ENCODE measurements at places on chromosomes 2 and 18. TPM values are rescaled to one million over a fixed set of nuclear protein-coding genes. Genes with fewer than 3 reads are reported as not detected.

DNA sequence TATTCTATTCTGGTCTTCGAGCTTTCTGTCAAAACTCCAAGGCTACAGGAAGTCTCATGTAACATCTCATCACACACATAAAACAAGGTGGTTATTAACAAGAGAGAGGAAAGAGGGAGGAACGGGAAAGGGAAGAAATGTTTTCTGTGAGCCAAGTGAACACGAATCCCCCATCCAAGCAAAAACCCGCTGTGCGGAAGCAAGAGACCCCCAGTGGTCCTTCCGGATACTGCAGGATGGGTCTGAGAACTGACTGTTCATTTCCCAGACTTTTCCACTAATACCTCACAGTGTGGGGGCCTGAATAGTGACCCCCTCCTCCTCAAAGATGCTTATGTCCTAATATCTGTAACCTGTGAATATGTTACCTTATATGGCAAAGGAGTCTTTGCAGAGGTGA is 19.0 kb upstream of the DIPK1C start:
- no peaks in the 10 kb centered on the region for H3K27me3 ChIP-seq
- no peaks in the 10 kb centered on the region for H3K36me3 ChIP-seq
- H3K4me1 ChIP-seq: no peaks in the 10 kb centered on the region
- no peak overlapping the region for H3K4me3 ChIP-seq
- H3K27ac ChIP-seq: no peak overlapping the region
- DNase-seq: no peak

Gene TUBA4B
- total RNA-seq: not detected

Gene BCL2
- total RNA-seq: 58.9 TPM

Gene C2orf72
- not detected for total RNA-seq

- no peak overlapping the region for H3K4me3 ChIP-seq
- no peaks in the 10 kb centered on the region for H3K4me1 ChIP-seq
Observed at GRCh38 chr18:26745288-26746181, 120.0 kb downstream of the AQP4 start.

DNA sequence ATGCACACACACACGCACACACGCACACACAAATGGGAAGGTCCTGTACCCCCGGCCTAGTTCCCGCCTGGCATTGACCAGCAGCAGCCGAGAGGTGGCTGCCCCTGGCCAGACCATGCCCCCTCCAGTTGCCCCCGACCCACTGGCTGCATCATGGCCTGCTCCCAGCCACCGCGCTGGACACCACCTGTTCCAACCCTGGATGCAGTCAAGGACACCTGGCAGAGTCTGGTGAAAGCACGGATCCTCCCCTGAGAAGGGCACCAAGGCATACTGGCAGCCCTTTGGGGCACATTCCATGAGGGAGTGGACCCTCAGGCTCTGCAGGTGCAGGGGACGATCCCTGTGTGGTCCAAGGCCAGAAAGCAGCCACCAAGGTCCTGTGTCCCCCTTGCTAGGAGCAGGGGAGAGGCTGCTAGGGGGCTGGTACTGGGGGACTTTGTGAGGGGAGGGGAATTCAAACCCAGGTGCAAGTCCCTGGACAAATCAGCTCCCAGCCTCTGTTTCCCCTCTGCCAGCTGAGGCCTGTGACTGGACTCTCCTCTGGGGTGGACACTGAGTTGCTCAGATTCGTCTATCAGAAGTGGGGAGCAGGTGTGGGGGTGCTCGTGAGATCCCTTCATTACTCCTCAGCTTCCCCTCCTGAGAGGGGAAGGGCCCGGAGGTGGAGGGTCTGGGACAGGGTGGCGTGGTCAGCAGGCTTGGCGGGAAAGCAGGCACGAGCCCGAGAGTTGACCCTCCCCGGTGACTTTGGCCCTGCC is 3.5 kb downstream of the ESPNL start:
- H3K36me3 ChIP-seq: no peaks in the 10 kb centered on the region
- H3K27ac ChIP-seq: no peak overlapping the region
- H3K27me3 ChIP-seq: no peaks in the 10 kb centered on the region
- no peak overlapping the region for H3K4me3 ChIP-seq
- DNase-seq: no peak

DNA sequence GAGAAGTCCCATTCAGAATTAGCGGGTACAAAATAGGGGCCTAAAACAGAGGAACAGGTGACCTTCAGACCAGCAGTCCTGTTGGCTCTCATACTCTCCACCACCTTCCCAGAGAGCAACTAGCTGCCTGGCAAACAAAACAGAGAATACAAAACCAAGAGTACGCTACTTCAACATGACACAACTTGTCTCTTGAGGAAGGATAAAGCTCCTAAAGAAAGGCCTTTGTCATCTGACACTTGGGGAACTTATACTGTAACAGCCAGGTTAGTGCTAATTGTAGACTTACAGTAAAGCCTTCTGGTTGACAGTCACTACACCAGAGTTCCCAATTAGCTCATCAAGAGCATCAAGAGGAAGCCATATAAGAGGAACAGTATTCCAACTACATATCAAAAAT is 282.1 kb upstream of the NT5C1B start:
- H3K4me3 ChIP-seq: no peak overlapping the region
- H3K27ac ChIP-seq: no peak overlapping the region

DNA sequence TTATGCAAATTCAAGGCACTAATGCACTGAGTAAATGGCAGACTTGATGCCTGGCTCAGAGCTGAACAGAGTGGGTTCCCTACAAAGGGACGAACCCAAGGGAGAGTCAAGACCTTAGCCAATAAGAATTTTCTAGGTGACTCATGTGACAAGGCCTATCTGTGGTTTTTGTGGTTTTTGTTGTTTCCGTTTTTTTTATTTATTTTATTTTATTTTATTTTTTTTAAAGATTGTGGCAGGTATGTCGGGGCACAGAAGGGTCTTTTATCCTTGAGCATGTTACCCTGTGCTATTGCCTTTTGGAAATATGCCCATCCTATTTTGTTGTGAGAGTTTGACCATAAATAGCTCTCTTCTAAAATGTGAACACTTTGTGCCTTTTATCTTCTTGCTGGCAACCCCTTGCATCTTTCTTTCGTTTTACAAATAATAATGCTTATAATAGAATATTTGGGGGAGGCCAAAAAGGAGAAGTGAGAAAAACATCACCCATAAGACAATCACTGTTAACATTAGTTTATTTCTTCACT is 113.4 kb upstream of the AQP4 start:
- no peak overlapping the region for H3K4me3 ChIP-seq
- no peaks in the 10 kb centered on the region for H3K4me1 ChIP-seq
- no peaks in the 10 kb centered on the region for H3K27me3 ChIP-seq
- H3K36me3 ChIP-seq: no peaks in the 10 kb centered on the region
- no peak overlapping the region for H3K27ac ChIP-seq
- no peak for DNase-seq

Gene NXPH2
- not detected for total RNA-seq

Gene ANKRD30B
- total RNA-seq: not detected

Gene HJURP
- total RNA-seq: 37.9 TPM

Gene HOXD1
- not detected for total RNA-seq

- peaks cover 84% of the 10 kb centered on the region for H3K4me1 ChIP-seq
- peaks cover 11% of the 10 kb centered on the region for H3K36me3 ChIP-seq
- peak overlapping the region; percentile 38 for H3K27ac ChIP-seq
- no peak for DNase-seq
Observed at GRCh38 chr2:233075966-233076339, 15.8 kb downstream of the INPP5D start.

Gene CCDC121
- total RNA-seq: 0.58 TPM

DNA sequence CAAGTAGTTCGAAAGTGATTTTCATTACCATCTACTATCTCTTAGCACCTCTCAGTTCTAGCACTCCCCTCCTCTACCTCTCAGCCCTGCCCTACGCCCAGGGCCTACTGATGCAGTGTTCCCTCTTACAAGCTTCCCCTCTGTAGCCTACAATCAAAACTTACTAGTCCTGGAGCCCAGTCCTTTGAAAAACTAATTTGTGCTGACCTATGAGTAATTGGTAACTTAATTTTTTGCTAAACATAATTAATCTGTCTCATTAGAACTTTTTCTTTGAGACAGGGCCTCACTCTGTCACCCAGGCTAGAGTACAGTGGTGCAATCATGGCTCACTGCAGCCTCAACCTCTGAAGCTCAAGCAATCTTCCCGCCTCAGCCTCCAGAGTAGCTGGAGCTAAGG is 44.9 kb downstream of the MREG start:
- H3K4me1 ChIP-seq: no peaks in the 10 kb centered on the region
- no peak overlapping the region for H3K4me3 ChIP-seq
- H3K27me3 ChIP-seq: no peaks in the 10 kb centered on the region
- no peak for DNase-seq
- no peak overlapping the region for H3K27ac ChIP-seq
- no peaks in the 10 kb centered on the region for H3K36me3 ChIP-seq

- no peaks in the 10 kb centered on the region for H3K36me3 ChIP-seq
- H3K4me3 ChIP-seq: no peak overlapping the region
- no peak overlapping the region for H3K27ac ChIP-seq
- H3K27me3 ChIP-seq: no peaks in the 10 kb centered on the region
Observed at GRCh38 chr2:112050316-112050715, 4.8 kb upstream of the TMEM87B start.

DNA sequence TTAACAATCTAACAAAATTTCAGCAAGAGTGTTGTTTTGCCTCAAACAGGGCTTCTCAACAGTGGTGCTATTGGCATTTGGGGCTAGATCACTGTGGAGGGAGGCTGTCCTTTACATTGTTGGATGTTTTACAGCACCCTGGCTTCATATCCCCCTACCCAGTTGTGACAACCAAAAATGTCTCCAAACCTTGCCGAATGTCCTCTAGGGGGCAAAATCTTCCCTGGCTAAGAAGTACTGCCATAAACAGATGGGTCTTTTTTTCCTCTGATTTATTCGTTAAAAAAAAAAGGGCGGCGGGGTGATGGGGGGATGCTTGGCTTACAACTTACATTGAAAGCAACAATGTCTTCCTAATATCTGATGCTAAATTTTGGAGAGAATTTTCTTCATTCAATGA is 207.6 kb upstream of the CCDC150 start:
- no peaks in the 10 kb centered on the region for H3K4me1 ChIP-seq
- H3K4me3 ChIP-seq: no peak overlapping the region
- H3K27me3 ChIP-seq: no peaks in the 10 kb centered on the region
- DNase-seq: no peak
- no peaks in the 10 kb centered on the region for H3K36me3 ChIP-seq
- H3K27ac ChIP-seq: no peak overlapping the region

Gene EFR3B
- total RNA-seq: 0.20 TPM

Measured in CD8-positive, alpha-beta memory T cell (primary cell).